Suppressor macrophage (primary cell): ENCODE measurements at places on chromosomes 11 and 22.
A peak's percentile ranks its signal among the peaks of the same experiment; 100 is the strongest.

DNA sequence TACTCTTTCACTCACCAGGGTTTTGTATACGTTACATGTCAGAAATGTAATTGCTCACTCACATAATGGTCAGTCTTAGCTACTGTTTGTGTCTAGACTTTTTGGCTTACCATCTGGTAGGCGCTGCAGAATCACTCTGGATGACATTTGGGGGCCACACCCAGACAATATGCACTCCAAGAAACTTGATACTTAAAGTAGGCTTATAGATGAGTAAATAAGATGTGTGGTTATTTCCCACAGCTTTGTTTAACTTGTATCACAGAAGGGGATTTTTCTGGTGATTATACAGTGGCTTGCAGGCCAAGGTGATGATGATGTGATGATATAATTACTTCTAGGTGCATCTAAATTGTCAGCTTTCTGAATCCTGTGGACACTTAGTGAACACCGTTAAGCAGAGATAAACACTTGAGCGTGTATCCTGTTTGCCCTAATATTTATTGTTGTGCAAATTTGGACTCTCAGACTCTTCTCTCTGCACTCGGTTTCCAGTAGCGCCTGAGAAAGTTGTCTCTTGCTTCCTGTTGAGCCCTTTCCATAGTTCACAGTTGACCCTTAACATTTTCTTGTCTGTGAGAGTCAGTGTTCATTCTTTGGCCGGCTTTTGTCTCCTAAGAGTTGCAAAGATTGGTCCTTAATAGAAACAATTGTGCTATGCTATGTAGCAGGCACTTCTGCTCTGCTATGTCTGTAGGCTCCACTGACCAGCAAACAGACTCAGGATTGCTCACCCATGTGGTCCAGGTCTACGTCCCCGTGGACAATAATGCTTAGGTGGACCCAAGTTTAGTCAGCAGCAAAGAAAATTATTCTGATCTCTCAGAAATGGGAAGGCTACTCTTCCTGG is 89.3 kb downstream of the PRR5L start:
- DNase-seq = no peak

- DNase-seq = no peak
Measured at GRCh38 chr22:31344256-31344577, 1.9 kb downstream of the PATZ1 start.

- DNase-seq = no peak
Measured at GRCh38 chr11:46912526-46913150, 5.7 kb downstream of the LRP4 start.

DNA sequence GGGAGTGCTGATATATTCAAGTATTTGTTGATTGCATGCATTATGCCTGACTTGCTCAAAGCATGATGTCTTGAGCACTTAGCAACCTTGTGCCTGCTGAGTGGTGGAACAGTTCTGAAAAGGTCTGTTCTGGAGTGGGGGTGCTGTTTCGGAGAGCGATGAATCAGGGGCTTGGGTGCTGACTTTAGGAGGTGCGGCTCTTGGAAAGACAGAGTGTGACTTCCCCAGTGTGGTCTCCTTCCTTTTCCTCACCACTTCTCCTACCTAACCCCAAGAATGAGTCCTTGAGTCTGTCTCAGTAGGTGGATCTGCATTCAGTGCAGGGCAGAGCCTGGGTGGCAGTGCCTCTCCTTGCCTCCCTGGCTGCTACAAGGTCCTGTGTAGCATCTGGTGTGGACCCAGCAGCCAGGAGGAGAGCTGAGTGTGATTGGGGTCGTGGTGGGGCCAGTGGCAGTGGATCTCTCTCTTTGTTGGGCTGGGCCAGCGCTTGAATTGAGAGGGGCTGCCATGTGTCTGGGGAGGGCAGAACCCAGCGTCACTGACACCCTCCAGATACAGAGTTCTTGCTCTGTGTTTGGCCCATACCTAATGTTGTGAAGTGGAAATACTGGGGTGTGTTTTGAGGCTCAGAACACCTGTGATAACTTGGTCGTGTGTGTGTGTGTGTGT is 35.9 kb downstream of the ST3GAL4 start:
- peak; percentile 9 for DNase-seq

DNA sequence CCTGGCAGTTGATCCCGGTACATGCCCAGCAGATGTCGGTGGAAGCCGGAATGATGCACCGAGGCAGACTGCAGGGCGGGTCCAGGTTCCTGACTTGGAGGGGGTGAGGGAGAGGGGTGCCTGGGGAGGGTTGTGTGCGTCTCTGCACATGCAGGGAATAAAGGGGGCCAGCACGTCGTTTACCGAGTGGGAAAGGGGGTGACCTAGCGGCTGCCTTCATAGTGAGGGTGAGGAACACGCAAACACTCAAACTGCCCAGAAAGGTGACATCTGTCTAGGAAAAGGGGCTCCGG is 801.7 kb downstream of the TBC1D22A start:
- DNase-seq = no peak

- peak; percentile 7 for DNase-seq
Measured at GRCh38 chr11:90134478-90135003, at the start of gene NAALAD2. Gene NAALAD2 (plus strand): TSS chr11:90134663. CDS start chr11:90134759, 96 bp downstream.

GRCh38 chr11:20088397-20089225 is 71.7 kb downstream of the DBX1 start:
- no peak for DNase-seq

GRCh38 chr22:25748704-25749103 is 6.7 kb downstream of the MYO18B start:
- DNase-seq = no peak

DNA sequence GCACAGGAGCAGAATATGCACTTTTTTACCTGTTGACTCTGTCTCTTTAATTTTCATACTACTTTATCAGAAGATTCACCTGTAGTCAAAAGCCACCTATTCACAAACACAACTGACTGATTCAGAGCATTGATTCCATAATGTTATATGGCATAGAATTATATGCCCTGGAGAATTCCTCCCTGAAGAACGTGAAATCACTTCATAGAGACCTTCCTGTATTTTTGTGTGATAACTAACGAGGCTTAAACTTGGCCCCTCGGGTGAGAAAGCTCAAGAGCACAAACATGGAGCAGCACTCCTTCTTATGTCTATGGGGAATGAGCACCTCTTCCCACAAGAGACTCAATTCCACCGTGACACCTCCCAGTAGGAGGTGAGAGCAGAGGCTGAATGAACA is at the start of gene OR10A6:
TSS of gene OR10A6 (minus strand) at position 101 of the 400 bp plus-strand sequence. CDS start 2,606 bp downstream, outside the sequence.
- no peak for DNase-seq

GRCh38 chr22:32050678-32051515 is 7.8 kb downstream of the SLC5A1 start:
- DNase-seq = peak; percentile 68

- no peak for DNase-seq
Measured at GRCh38 chr11:35681163-35681767, 18.7 kb downstream of the TRIM44 start.

DNA sequence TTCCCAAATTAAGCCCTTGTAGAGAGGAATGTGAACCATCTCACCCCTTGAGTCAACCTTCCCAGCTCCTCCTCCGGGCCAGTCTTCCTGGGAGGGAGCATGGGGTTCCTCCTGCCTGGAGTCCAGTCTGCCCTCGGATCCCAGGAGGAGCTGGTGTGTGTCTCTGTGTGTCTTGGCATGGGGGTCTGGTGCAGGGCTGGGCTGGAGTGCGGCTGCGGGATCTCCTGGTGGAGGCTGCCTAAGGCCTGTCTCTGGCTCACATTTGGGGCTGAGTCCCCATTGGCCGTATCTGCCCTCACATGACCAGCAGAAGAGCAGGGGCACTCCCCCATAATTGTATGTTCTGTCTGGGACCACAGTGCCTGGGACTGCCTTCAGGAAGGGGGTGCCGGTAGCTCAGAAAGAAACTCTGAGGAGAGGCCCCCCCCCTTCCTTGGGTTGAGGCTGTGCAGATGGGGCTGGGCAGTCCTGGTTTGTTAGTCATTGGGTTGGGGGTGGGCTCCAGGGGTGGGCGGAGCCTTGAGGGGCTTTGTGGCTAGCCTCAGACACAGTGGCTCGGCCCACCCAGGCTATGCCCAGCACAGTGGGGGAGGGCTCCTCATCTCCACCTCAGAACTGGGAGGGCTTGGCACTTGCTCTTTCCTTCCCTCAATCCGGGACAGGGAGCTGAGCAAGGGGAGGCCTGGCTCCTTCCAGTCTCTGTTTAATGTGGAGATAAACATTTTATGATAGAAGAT is 2.9 kb downstream of the C1QTNF5 start:
- DNase-seq = no peak

GRCh38 chr11:115078461-115079438 is 400.4 kb downstream of the NXPE2 start:
- no peak for DNase-seq

DNA sequence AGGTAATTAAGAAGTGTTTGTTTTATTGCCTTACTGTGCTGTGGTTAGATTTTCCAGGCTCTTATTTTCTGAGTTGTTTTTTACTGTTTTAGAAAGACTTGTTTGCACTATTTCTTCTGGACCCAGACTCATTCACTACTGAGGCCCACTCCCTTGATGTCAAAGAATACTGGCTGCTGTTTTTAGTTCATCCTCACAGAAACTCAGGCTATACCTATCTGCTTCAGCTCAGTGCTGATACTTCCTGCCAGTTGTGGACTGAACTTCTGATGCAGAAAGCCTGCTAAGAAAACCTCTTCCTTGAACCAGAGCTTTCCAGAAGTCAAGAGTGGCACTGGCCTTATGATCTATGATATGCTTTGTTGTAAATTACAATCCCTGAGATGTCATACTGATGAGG is 15.9 kb upstream of the PIK3IP1 start:
- DNase-seq = no peak

- DNase-seq = no peak
Measured at GRCh38 chr22:31128156-31128555, 5.4 kb downstream of the INPP5J start.

DNA sequence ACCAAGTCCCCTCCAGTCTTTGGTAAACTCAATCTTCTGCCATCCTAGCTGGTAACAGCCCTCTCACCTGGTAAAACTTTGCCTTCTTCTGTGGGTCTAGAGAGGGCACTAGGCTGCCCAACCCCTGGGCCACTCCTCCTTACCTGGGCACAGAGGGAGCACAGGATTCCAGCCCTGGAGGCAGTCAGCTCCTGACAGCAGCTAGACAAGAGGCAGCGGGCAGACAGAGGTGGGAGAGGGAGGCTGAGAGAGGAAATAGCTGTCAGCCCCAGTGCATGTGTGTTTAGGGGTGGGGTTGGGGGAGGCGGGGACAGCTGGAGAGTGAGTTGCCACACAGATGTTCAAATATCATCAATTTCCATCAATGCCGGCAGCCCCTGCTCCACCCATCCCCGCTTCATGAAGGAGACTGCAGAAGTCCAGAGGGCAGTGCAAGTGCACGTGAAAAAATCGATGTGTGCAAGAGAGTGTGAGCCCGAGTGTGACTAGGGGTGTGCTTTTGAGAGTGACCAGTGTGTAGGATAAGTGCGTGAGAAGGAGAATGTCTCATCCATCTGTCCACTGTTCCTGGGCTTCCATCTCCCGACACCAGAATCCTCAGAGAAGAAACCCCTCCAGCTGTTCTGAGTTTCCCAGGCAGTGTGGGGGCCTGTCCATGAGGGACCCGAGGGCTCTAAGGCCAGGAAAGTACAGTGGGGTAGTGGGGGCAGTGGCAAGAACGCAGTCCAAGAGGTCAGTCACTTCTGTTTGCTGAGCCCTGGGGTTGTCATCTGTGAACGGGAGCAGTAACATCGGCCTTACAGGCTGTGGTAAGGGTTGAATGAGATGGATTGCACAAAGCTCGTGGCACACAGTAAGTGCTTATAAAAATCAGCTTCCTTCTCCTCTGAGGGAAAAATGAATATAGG is at the start of gene PTGDR2:
TSS of gene PTGDR2 (minus strand) at position 225 of the 908 bp plus-strand sequence. CDS start 2,228 bp downstream, outside the sequence.
- DNase-seq = no peak

GRCh38 chr11:79449040-79449439 is 8.2 kb upstream of the TENM4 start:
- DNase-seq = no peak

- peak; percentile 66 for DNase-seq
Measured at GRCh38 chr11:122754553-122755322, 83.6 kb upstream of the CRTAM start.

DNA sequence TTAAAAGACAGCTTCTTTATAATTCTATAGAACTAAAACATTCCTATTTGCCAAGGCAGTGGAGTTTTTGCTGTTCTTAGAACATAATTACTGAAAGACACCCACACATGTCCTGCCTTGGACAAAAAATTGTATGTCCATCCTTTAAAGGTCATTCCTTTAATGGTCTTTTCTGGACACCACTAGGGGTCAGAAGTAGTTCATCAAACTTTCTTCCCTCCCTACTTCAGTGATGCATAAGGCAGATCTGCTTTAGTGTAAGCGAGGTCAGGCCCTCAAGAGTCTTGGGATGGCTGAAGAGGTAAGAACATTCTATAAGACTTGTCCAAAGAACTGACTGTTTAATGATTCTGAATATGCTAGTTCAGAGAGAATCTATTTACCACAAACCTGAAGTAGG is 4.3 kb upstream of the OR51V1 start:
- peak; percentile 72 for DNase-seq

- no peak for DNase-seq
Measured at GRCh38 chr11:32178692-32179091, 87.8 kb downstream of the RCN1 start.

DNA sequence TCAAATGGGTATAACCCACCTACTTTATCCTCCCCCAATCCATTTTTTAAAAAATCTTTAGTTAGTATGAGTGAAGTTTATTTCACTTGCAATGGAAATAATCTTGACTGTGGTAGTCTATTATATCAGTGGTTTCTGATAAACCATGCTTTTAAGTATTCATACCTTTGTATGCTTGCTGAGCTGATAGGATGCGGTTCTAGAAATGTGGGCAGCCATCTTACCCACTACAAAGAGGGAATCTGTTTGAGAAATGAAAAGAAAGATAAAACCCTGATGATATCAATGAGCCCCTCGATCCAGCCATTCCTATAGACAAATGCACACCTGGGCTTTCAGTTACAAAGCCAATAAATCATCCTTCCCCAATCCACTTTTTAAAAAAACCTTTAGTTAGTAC is 13.8 kb upstream of the PVALB start:
- DNase-seq = no peak

- DNase-seq = no peak
Measured at GRCh38 chr11:97974798-97975498, 1045.8 kb upstream of the CNTN5 start.

- no peak for DNase-seq
Measured at GRCh38 chr11:96263238-96263763, 79.7 kb downstream of the MAML2 start.

DNA sequence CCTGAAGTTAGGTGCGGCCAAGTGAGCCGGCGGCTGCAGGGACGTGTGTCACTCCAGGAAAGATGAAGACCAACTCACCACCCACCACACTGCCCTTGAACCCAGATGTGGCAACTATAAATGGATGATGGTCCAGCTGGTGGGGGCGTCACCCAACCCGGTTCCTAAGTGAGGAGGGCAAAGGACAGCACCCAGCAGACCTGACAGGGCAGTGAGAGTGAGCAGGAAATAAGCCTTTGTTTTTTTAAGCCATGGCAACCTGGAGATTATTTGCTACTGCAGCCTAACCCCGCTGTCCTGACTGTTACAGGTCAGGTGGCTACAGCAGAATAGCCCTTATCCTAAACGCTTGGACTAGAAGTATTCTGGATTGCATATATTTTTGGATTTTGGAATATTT is 228.9 kb downstream of the CTTN start:
- DNase-seq = no peak
